ENCODE measurements at places on chromosomes 4 and X. TPM values are rescaled to one million over a fixed set of nuclear protein-coding genes. Genes with fewer than 3 reads are reported as not detected.

The PAGE2 gene
- not detected for total RNA-seq

The CT45A2 gene
- total RNA-seq = not detected

The MAGEA2 gene
- not detected for total RNA-seq

The MTNR1A gene
- total RNA-seq = not detected

The CCDC160 gene
- not detected for total RNA-seq

The CSTF2 gene
- total RNA-seq = 15.6 TPM

The GPR34 gene
- total RNA-seq = not detected

The DIAPH2 gene
- 12.5 TPM for total RNA-seq

The SLC49A3 gene
- 1.1 TPM for total RNA-seq

The ZBTB33 gene
- total RNA-seq = 9.5 TPM

The EPGN gene
- not detected for total RNA-seq

The MAGEB1 gene
- total RNA-seq = not detected

The SLC25A4 gene
- 12.6 TPM for total RNA-seq

The MAGED4B gene
- 33.7 TPM for total RNA-seq

The TMSB4X gene
- 15,067 TPM for total RNA-seq

The RTL3 gene
- total RNA-seq = not detected

The MYOZ2 gene
- 0.82 TPM for total RNA-seq

The KIT gene
- 4.0 TPM for total RNA-seq

The MED14 gene
- total RNA-seq = 14.2 TPM

The TMEM47 gene
- total RNA-seq = 51.0 TPM

The AP1AR gene
- 11.6 TPM for total RNA-seq

The HS6ST2 gene
- 0.08 TPM for total RNA-seq

The KLF8 gene
- total RNA-seq = 0.47 TPM

The GRPEL1 gene
- 36.0 TPM for total RNA-seq

The GSPT2 gene
- total RNA-seq = 1.9 TPM

The GUCY1B1 gene
- 0.38 TPM for total RNA-seq

The ADH7 gene
- not detected for total RNA-seq

The FAM9C gene
- not detected for total RNA-seq

The DDIT4L gene
- 2.7 TPM for total RNA-seq

The HELT gene
- total RNA-seq = not detected

The FREM3 gene
- total RNA-seq = not detected

The MAGEC1 gene
- total RNA-seq = not detected

The VSIG1 gene
- total RNA-seq = not detected

The RAB40A gene
- total RNA-seq = not detected

The ADH1C gene
- total RNA-seq = 0.08 TPM

The GRID2 gene
- total RNA-seq = not detected

The RAB40AL gene
- 0.82 TPM for total RNA-seq

The CENPVL1 gene
- total RNA-seq = not detected

The FAM47E gene
- 1.9 TPM for total RNA-seq

The LNX1 gene
- 5.1 TPM for total RNA-seq

The CXorf65 gene
- total RNA-seq = not detected

The MAP7D2 gene
- total RNA-seq = not detected

The PASD1 gene
- not detected for total RNA-seq

The GLA gene
- 24.6 TPM for total RNA-seq

The IL1RAPL1 gene
- total RNA-seq = under 0.01 TPM

The TNIP3 gene
- under 0.01 TPM for total RNA-seq

The SH3TC1 gene
- total RNA-seq = 1.2 TPM

The UGT2A1 gene
- total RNA-seq = not detected

The AWAT2 gene
- total RNA-seq = 0.08 TPM

The BST1 gene
- 11.1 TPM for total RNA-seq

The SCML2 gene
- total RNA-seq = 0.30 TPM

The AMER1 gene
- total RNA-seq = 1.1 TPM

The RIBC1 gene
- total RNA-seq = 0.68 TPM

The INTS6L gene
- 2.3 TPM for total RNA-seq

The IL2RG gene
- not detected for total RNA-seq

Data from smooth muscle cell of the coronary artery (primary cell).